ENCODE measurements at places on chromosomes 4 and X. TPM values are rescaled to one million over a fixed set of nuclear protein-coding genes. Genes with fewer than 3 reads are reported as not detected.

The FREM3 gene
- not detected for total RNA-seq

The MAOB gene
- 1.9 TPM for total RNA-seq

The ADD1 gene
- 142 TPM for total RNA-seq

The CNKSR2 gene
- 1.5 TPM for total RNA-seq

DNA sequence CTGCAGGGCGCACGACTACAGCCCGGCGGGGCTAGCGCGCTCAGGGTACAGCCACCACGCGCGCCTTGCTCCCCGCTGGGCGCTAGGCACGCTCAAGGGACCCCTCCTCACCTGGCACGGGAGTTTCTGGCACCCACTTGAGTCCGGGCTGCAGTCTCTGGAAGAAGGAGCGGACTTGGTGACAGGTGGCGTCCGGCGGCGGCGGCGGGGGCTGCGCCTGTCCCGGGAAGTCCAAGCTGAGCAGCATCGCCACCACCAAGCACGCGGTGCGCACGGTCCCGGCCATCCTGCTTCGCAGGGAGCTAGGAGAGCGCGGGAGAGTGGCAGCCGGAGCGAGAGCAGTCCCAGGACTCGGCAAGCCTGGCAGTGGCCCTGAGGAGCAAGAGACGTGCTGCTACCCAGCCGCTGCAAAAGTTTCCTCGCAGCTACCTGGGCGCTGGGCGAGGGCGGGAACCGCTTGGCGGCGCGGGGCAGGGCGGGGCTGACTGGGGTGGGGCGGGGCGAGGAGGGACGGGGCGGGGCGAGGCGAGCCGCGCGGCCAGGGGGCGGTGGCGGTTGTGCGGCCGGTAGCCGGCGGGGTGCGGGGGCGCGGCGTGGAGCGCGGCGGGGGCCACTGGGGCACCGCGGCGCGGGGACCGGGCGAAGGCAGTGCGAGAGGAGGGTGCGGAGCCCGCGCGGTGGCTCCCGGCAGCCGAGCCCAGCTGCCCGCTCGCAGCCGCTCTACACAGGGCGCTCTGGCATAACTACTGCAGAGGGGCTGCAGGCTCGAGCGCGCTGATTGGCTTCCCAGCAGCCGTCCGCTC, at the start of gene GPC3:
TSS of gene GPC3 (minus strand) at position 431 of the 803 bp plus-strand sequence.
- peak within 1 kb of the TSS; percentile 45 for H3K4me3 ChIP-seq
- DNase-seq = peak; percentile 59
- H3K27me3 ChIP-seq = peaks cover 10% of the 10 kb centered on the region
- no peaks in the 10 kb centered on the region for H3K36me3 ChIP-seq
- no peak within 1 kb of the TSS for H3K27ac ChIP-seq

GRCh38 chr4:40130401-40131036, 66.3 kb upstream of the RHOH start:
- H3K36me3 ChIP-seq = peaks cover 4% of the 10 kb centered on the region
- no peaks in the 10 kb centered on the region for H3K4me1 ChIP-seq
- H3K4me3 ChIP-seq = no peak overlapping the region
- no peak overlapping the region for H3K27ac ChIP-seq
- DNase-seq = no peak

GRCh38 chr4:80053140-80053910, 19.7 kb downstream of the ANTXR2 start:
- no peak overlapping the region for H3K27ac ChIP-seq
- no peak overlapping the region for H3K4me3 ChIP-seq
- H3K36me3 ChIP-seq = peaks cover 6% of the 10 kb centered on the region

GRCh38 chr4:94732358-94732698, 25.4 kb upstream of the BMPR1B start:
- DNase-seq = no peak
- no peak overlapping the region for H3K27ac ChIP-seq
- H3K27me3 ChIP-seq = peaks cover 4% of the 10 kb centered on the region
- H3K36me3 ChIP-seq = no peaks in the 10 kb centered on the region
- H3K4me3 ChIP-seq = no peak overlapping the region

GRCh38 chr4:113303315-113303714, 253.9 kb downstream of the ANK2 start:
- H3K4me3 ChIP-seq = no peak overlapping the region
- no peak for DNase-seq
- no peaks in the 10 kb centered on the region for H3K4me1 ChIP-seq
- no peaks in the 10 kb centered on the region for H3K27me3 ChIP-seq
